RPMI7951 (cell line): ENCODE measurements at places on chromosomes 4 and X.

- no peak for DNase-seq
Measured at GRCh38 chr4:113977526-113977855, 2.0 kb downstream of the ARSJ start.

DNA sequence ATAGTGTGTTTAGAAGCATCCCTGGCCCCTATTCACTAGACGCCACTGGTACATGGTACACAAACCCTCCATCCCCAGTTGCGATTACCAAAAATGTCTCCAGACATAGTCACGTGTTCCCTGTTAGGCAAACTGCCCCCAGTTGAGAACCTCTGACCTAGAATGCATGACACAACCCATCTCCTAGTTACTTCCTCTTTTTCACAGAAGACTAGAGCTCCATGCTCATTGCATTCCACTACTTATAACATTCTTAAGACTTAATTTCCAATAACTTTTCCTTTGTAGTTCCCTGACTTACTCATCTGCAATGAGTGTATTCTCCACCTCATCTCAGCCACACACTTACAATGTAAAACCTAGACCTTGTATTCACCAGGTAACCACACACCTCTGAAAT, 68.6 kb downstream of the PRSS12 start:
- no peak for DNase-seq

- no peak for DNase-seq
Measured at GRCh38 chrX:155035688-155036087, 9.0 kb downstream of the FUNDC2 start.

- peak; percentile 54 for DNase-seq
Measured at GRCh38 chr4:55312489-55313101, 33.4 kb upstream of the SRD5A3 start.

GRCh38 chr4:174265916-174266315, 17.6 kb downstream of the FBXO8 start:
- DNase-seq: no peak

- DNase-seq: no peak
Measured at GRCh38 chr4:10354746-10355145, 102.5 kb downstream of the ZNF518B start.

DNA sequence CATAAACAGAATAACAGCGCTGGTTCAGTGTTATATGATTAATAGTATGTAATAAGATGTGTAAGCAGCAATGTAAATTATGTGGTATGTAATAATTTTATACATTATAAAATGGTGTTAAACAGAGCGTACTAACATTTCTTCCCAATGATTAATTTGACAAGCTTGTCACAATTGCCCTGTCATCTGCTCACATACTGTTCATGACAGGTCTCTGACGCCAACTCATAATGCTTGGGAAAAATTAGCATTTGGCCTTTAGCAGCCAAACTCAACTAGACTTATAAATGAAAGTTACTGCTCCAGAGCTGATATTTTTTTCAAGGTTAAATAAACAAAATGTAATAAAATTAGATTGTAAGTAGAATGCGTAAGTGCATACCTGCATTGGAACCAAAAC, 246.8 kb downstream of the TRAM1L1 start:
- DNase-seq: no peak

DNA sequence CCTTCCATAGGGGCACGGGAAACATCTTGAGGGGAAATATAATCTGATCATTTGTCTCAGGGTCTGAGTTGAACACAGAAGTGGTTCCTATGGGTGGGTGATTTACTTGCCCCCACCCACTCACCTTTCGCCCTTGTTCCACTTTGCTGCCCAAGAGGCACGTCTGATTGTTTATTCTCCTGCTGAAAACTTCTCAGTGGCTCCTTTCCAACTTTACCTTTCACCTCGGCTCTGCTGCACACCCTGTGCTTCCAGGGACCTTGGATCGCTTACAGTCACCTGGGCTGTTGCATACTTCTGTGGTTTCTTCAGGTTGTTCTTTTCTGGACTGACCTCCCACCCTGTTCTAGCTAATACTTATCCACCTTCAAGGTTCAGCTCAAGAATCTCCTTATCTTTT, 213.4 kb upstream of the JADE1 start:
- no peak for DNase-seq

GRCh38 chr4:7530082-7530481, 95.4 kb upstream of the PSAPL1 start:
- no peak for DNase-seq

DNA sequence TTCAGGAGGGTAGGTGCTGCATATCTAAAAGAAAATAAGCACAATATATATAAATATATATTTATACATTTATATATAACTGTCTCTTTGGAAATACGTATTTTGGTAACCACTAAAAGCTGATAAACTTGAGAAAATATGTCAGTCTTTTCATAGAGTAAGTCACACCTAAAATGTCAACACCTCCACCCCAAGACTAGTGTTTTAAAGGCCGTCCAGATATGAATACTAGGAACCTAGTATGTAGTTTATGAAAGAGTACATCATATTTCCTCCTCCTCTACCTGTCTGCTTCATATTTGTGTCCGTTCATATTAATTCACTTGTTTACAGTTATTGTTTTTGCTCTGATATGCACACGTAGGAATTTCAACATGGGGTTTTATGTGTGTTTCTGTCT, 45.2 kb downstream of the MTMR8 start:
- no peak for DNase-seq

GRCh38 chr4:72525938-72526337, 43.1 kb downstream of the ADAMTS3 start:
- peak; percentile 2 for DNase-seq

DNA sequence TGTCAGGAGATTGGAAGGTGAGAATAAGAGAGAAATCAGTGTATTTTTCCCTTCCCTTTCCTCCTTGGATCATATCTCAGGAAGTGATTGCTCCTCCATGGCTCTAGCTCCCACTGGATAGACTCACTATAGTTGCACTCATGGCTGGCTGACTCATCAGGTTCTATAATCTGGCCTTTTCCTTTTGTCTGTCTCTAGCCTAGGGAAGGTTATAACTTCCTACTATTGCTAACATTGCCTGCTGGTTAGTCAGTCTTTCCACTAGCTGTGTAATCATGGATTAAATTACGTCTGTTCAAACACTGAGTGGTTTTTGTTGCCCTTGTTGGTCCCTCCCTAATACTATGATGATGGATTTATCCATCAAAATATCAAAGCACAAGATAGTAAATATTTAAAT, 195.5 kb upstream of the VEGFC start:
- DNase-seq: peak; percentile 98

- no peak for DNase-seq
Measured at GRCh38 chr4:68907245-68907644, 44.4 kb downstream of the UGT2A3 start.

DNA sequence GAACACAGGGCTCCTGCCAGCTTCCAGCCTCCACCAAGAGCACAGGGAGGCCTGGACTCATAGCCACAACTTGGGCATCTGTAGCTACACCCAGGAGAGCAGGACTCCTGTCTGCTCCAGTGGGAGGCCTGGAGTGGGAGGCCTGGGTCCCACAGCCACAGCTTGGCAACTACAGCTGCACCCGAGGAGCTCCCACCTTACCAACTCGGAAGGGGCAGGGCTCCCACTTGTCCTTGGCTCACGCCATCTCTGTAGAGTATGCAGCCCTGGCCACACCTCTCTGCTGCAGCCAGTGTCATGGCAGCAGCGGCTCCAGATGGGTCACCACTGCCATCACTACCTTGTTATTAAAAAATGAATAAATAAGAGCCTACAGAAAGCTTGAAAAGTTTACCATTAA, 45.5 kb downstream of the ARAP2 start:
- no peak for DNase-seq

GRCh38 chr4:113996599-113997177, 17.2 kb upstream of the ARSJ start:
- DNase-seq: peak; percentile 53

GRCh38 chr4:1218634-1219565, 30.0 kb downstream of the CTBP1 start:
- DNase-seq: no peak

GRCh38 chrX:155231163-155231562, 14.9 kb downstream of the VBP1 start:
- no peak for DNase-seq

- peak; percentile 29 for DNase-seq
Measured at GRCh38 chrX:19723427-19723826, 164.0 kb downstream of the SH3KBP1 start.

GRCh38 chr4:31106419-31106818, 386.2 kb downstream of the PCDH7 start:
- peak; percentile 10 for DNase-seq

DNA sequence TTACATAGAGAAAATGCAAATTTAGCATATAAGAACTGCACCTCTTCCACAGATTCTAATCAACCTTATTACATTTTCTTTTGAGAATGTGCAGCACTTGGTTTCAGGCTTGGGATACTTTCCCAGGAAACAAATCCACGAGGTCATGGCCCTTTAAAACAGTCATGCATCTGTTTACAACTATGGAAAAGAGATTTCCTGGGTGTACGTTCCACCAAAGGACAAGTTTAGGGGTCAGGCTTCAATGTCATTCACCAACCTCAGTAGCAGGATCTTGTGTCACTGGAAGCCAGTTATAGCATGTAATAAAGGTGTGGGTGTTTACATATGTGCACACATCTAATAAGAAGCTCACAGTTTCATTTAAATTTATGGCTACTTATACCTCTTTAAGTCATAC, 30.7 kb downstream of the EREG start:
- DNase-seq: peak; percentile 66

- DNase-seq: no peak
Measured at GRCh38 chr4:138975225-138975624, 40.4 kb upstream of the NOCT start.

DNA sequence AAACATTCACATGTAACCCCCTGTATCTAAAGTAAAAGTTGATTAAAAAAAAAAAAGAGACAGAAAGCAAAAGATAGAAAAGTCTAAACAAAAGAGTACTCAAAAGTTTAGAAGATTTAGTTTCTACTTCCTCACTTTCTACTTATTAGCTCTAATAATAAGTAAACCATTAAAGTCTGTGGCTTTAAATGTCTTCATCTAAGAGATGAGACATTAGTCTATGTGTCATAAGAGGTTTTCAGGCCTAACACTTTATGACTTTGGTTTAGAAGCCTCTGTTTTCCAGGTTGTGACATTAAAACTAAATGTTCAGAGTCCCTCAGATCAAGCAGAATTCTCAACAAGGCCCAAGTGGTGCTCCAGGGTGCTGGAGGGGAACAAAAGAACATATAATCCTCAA, 42.2 kb upstream of the GUCY1A1 start:
- DNase-seq: no peak

- DNase-seq: no peak
Measured at GRCh38 chr4:24970635-24971034, 57.8 kb upstream of the CCDC149 start.

- DNase-seq: no peak
Measured at GRCh38 chr4:5796976-5797375, 86.0 kb downstream of the EVC start.

- no peak for DNase-seq
Measured at GRCh38 chrX:39310891-39311290, 509.6 kb downstream of the MID1IP1 start.

DNA sequence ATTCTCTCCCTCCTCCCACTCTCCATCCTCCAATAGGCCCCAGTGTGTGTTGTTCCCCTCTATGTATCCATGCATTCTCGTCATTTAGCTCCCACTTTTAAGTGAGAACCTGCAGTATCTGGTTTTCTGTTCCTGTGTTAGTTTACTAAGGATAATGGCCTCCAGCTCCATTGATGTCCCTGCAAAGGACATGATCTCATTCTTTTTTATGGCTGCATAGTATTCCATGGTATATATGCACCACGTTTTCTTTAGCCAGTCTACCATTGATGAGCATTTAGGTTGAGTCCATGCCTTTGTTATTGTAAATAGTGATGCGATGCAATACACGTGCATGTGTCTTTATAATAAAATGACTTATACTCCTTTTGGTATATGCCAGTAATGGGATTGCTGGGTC, 100.3 kb upstream of the USP9X start:
- DNase-seq: no peak

DNA sequence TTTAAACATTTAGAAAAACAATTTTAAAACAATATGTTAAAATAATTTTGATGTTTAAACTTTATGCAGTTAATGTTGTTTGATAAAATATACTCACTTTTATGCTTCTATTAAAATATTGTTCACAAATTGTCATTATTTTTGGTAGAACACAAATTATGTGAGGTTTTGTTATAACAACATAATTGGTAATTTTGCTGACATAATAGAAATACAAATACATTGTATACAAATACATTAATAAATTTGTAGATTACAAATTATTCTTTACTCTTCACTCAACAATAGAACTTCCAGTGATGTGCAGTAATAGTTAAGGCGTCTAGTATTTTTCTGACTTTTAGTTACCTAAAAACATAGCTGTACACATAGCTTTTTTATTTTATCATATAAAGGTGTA, 1472.4 kb upstream of the ADGRL3 start:
- no peak for DNase-seq

DNA sequence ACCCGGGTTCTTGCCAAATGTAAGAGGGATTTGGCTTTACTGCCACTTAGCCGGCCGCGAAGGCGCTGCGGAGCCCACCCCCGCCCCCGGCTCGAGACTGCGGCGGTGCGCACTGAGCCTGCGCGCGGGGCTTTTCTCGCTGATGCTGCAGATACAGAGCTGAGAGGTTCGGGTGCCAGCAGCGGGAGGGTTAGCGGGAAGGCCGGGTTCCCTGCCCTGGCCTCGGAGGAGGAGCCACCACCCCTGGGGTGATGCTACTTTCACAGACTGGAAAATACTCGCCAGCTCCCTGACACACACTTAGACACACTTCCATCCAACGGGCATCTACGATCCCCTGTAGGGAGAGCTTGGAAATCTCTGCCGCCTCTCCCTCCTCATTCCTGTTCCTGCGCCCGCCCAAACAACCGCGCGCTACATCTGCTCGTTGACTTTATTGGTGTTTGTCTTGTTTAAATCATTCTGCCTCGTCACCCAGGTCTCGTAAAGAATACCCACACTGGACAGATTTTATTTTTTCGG, 2.1 kb upstream of the PCDH7 start:
- DNase-seq: peak; percentile 1

DNA sequence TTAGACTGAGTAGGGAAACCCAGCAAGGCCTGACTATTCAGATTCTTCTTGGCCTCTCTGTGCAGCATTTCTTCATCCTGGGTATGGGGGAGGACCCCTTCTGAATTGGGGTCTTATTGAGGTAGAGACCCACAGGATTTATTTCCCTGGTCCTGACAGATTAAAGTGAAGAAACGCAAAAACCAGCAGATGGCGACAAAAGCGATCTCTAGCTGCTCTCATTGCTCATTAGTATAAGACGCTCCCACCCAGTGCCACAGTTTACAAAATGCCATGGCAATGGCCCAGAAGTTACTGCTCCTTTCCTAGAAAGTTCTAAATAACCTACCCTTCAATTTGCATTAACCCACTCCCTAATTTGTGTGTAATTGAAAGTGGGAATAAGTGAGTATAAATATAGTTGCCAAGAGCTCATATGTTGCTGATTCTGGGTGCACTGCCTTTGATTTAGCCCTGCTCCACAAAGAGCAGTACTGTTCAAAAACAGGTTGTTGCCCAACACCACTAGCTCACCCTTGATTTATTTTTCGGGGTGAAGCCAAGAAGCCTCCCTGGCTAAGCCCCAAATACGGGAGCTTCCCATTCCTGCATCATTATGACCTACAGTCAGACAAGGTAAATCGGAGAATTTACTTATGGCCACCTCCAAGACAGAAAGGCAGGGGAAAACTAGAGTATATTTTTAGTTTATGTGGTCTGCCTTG, 3.7 kb upstream of the BEX4 start:
- peak; percentile 28 for DNase-seq
